ENCODE measurements at places on chromosomes 6 and 20. TPM values are rescaled to one million over a fixed set of nuclear protein-coding genes. Genes with fewer than 3 reads are reported as not detected.

Gene APOM
- total RNA-seq = 1.5 TPM

Gene OPRL1
- total RNA-seq = 2.9 TPM

GRCh38 chr6:144749263-144749662 lies 464.1 kb downstream of the UTRN start:
- H3K4me1 ChIP-seq = peaks cover 31% of the 10 kb centered on the region
- DNase-seq = no peak
- H3K4me3 ChIP-seq = no peak overlapping the region
- peaks cover 2% of the 10 kb centered on the region for H3K27me3 ChIP-seq
- no peaks in the 10 kb centered on the region for H3K36me3 ChIP-seq
- no peak overlapping the region for H3K27ac ChIP-seq

DNA sequence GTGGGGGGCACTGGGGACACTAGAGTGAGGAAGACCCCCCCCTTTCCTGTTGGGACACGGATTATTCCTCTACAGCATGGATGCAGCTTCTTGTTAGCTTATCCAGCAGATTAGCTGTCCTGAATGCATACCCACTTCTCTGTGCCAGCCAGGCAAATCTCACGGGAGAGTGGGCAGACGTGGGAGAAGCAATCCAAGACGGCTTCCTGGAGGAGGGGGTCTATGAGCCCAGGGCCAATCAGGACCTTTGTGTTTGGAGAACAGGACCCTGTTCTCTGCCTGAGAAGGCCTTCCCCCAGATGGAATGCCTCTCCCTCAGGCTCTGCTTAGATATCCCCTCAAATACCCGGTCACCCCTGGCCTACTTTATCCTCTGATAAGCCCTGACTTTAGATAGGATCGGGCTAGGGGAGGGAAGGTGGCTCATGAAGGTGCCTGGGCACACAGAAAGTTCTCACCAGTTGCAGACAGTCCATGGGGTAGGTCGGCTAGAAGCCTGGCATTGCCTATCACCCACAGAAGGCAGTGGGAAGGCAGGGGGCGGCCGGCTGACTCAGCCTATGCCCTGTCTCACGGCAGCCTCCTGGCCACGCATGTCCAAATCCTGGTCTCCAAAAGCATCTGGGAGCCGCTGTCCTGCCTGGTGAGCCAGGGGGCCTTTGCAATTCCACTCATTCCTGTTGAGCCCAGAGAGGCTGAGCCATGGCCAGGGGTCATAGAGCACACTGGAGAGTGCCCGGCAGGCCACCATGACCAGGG lies 34.7 kb downstream of the SUN5 start:
- DNase-seq = no peak
- no peaks in the 10 kb centered on the region for H3K36me3 ChIP-seq
- H3K4me1 ChIP-seq = no peaks in the 10 kb centered on the region

GRCh38 chr20:32208499-32209154 lies 947 bp downstream of the POFUT1 start:
- H3K36me3 ChIP-seq = peaks cover 5% of the 10 kb centered on the region
- H3K4me1 ChIP-seq = peaks cover 42% of the 10 kb centered on the region
- DNase-seq = no peak
- H3K4me3 ChIP-seq = peak overlapping the region; percentile 92

Measured in glutamatergic neuron (in vitro differentiated cells).